ENCODE measurements at places on chromosomes 13 and 19. TPM values are rescaled to one million over a fixed set of nuclear protein-coding genes. Genes with fewer than 3 reads are reported as not detected.

The CLIP3 gene
- 0.98 TPM for total RNA-seq

The SERP2 gene
- not detected for total RNA-seq

The ZNF429 gene
- 10.4 TPM for total RNA-seq

The BRSK1 gene
- 9.1 TPM for total RNA-seq

The RAD23A gene
- total RNA-seq, result 164 TPM

The CPAMD8 gene
- total RNA-seq, result 1.3 TPM

The PTH2 gene
- not detected for total RNA-seq

The CEACAM16 gene
- total RNA-seq, result not detected

The PRODH2 gene
- not detected for total RNA-seq

The DBP gene
- total RNA-seq, result 18.0 TPM

The ZNF222 gene
- total RNA-seq, result 2.3 TPM

The FBXO27 gene
- total RNA-seq, result not detected

The CBLC gene
- total RNA-seq, result not detected

The KANK3 gene
- 3.7 TPM for total RNA-seq

The NLRP4 gene
- total RNA-seq, result not detected

The CLDN10 gene
- not detected for total RNA-seq

The GPR4 gene
- total RNA-seq, result not detected

The MAST1 gene
- total RNA-seq, result 2.5 TPM

The STOML3 gene
- total RNA-seq, result not detected

The THSD1 gene
- 0.26 TPM for total RNA-seq

The KLK10 gene
- total RNA-seq, result not detected

The SSC5D gene
- 0.79 TPM for total RNA-seq

The ZNF584 gene
- total RNA-seq, result 7.8 TPM

The NUFIP1 gene
- total RNA-seq, result 6.0 TPM

The CLEC17A gene
- not detected for total RNA-seq

The FXYD3 gene
- not detected for total RNA-seq

The ZNF99 gene
- total RNA-seq, result not detected

The ATCAY gene
- not detected for total RNA-seq

The PRTN3 gene
- total RNA-seq, result not detected

The ZNF586 gene
- 20.4 TPM for total RNA-seq

Measured in activated CD8-positive, alpha-beta memory T cell treated with anti-CD3 and anti-CD28 coated beads, Interleukin-2, amount 10 ng/mL, durations not matched to agents 7 days and 5 days (primary cell).